ENCODE measurements at places on chromosomes 6 and 20.

GRCh38 chr20:18272451-18272850, 15.9 kb upstream of the ZNF133 start:
- no peak for DNase-seq

DNA sequence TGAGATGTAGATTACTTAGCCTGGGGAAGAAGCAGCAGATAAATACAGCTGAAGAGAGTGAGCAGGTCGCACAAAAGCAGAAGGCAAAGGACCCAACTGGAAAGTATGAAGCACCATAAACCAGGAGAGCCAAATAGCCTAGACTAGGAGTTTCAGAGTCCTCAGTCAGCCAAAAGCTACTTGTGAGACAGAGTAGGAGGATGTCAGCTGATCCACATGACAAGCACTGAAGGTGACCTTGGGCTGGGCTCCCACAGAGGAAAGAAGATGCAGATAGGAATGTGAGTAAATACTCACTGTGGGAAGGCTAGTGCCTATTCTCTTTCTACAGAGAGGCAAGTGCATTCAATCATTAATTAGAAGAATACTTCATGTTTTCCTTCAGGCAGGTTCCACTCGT, 274.0 kb upstream of the POU3F2 start:
- no peak for DNase-seq

DNA sequence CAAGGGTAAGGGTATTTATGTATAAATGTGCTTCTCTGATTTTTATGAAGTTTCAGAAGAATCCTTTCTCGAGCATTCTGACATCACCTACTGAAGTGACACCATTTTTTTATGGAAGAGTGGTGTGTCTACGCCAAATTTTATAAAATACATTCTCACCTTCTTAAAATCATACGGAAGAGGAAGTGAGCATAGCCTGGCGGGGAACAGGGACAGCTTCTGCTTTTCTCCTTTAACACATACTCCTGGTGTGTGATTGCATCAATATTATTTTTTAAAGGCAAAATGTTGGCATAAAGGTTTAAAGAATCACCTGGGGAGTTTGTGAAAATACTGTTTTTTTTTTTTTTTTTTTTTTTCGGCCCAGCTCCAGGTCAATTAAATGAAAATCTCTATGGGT, 733.6 kb upstream of the MAN1A1 start:
- DNase-seq: no peak

GRCh38 chr20:20286061-20286460, 81.8 kb upstream of the INSM1 start:
- no peak for DNase-seq

DNA sequence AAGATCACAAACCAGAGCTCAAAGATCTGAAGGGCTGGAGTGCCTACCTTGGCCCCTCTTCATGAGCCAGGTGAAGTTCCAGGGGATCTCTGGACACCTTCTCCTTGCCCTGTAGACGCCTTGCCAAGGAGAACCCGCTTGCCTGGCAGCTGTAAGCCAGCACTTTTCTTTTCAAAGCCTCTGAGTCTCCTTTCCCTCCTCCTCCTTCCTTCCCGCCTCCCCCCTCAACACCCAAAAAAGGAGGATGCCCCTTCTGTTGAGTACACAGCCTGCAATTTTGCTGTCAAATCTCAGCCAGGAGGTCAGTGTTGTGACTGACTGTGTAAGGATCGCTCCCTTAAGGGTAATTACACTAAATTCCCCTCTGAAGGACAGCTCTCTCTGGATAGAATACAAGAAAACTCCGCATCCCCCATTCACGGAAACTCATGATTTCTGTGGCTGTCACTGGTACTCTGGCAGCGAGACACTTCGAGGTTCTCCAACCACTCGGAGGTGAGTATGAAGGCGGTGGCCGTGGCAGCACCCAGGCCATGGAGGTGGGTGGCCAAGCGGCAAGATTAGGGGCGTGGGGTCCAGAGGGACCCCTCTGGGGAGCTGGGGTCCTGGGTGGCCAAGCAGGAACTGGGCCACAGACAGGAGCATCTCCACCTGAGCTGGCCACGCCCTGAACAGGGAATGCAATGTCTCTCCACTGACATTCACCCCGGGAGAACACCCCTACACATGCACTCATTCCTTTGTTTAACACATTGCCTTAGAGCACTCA, 23.2 kb upstream of the FOXP4 start:
- no peak for DNase-seq

DNA sequence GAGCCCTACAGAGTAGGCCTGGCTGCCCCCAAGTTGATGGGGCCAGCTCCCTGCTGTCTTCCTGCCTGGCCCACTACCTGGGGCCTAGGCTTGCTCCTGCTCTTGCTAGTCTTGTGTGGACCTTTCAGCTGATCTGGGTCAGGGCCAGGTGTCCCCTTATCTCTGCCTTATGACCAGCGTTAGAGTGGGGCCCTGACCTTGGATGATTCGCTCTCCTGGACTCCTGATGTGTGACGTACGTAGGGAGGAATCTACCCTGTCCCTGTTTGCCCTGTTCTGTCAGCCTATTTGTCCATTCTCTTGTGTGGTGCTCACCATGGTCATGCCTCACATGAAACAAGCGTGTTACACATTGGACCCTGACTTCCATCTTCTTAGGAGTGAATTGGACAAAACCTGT, 571.8 kb downstream of the QKI start:
- peak; percentile 1 for DNase-seq

DNA sequence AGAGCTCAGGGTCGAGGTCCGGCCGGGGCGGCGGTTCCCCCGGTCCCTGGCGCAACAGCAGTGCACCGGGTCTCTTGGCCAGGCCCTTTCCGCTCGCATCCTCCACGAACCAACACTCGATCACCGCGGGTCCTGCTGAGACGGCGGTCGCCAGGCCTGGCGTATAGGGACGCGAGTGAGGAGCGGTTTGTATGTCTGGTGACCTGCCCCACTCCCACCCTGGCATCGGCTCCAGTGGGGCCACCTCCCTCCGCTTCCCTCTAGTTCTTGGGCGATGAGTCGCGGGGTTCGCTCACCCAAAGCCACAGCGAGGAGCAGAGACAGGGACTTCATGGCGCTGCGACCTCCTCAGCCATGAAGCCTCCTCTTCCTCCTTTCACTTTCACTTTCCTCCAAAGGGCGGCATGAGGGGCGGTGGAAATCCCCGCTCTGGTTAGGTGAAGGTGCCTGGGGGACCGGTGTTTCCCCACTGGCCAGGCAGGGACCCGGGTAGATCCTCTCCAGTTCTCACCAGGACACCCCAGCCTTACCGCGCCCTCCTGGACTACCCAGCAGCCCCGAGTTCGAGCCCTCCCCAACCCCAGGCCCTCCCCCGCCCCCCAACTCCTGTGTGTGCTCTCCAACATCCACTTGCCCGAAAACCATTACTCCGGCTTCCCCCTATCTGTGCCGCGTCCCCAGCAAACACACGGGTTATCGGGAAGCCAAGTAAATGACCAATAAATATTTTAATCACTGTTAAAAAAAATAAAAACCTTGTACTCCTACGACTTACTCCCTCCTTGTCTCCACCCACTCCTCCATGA, at the start of gene TAPBP:
Gene TAPBP (minus strand): TSS at position 370 of the 806 bp plus-strand sequence. CDS start 37 bp downstream, at position 333.
- peak; percentile 59 for DNase-seq

- no peak for DNase-seq
Observed at GRCh38 chr6:11912420-11912819, 99.7 kb upstream of the HIVEP1 start.

DNA sequence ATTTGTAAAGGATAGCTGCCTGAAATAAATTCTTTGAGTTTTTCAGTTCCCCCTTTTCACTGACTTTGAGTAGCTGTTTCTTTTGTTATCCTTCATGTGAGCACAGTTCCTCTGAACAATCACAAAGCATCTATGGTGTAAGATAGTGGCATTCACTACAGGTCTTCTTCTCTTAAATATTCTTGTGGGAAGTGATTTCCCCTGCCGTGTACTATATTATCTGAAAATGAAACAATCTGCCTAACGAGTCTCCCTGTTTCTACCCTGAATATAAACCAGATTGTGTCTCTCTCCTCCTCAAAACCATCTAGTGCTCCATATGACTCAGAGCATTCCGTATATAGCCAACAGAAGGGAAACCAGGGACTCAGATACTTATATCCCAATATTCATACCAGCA, 380.1 kb upstream of the SOX4 start:
- DNase-seq: no peak

- peak; percentile 30 for DNase-seq
Observed at GRCh38 chr6:33620856-33621710, at the start of gene ITPR3. Gene ITPR3, plus strand, starts transcription at chr6:33621322. Its CDS starts 281 bp downstream, at chr6:33621603.

DNA sequence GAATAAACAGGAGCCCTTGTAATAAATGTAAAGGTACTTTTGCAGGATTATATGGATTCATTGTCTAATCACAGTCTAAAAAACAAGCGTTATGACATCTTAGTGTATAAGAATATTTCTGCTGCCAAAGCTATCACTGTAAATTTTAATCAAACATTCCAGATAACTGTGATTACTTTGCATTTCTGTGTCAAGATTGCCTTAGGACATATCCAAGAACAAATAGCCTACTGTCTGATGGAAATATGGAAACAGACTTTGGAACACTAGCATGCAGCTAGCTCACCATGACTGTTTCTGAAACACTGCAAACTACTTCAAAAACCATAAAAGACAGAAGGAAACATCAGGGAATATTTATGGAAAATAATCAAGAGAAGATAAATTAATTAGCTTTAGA, 248.7 kb upstream of the ASCC3 start:
- DNase-seq: no peak

GRCh38 chr6:6569096-6569810, 19.3 kb upstream of the LY86 start:
- no peak for DNase-seq

DNA sequence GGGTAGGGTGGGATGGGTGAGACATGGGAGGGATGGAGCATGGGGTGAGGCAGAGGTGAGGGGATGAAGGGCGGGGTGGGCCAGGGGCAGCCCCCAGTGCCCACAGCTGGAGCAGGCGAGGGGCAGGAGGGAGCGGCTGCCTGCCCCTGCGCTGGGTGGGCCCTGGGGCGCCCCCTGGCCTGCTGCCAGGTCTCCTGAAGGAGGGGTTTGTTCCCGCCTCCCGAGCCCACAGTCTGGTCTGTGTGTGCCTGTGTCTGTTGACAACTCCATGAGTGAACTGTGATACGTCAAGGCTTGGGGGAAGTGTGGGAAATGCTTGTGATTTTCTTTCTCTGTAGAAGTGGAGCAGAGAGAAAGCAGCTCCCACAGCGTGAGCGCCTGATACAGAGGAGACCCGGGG, 10.9 kb upstream of the MRGBP start:
- DNase-seq: no peak

DNA sequence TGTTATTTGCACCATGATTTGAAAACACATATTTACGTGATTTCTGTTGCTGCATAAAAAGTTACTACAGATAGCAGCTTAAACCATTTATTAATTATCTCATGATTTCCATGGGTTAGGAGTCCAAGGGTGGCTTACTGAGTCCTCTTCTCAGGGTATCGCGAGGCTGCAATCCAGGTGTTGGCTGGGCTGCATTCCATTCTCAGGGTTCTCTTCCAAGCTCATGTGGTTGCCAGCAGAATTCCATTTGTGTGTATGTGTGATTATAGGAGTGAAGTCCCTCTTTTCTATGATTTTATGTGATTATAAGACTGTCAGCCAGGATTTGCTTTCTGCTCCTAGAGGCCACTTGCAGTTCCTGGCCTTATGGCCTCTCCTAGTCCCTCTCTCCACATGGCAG, 135.1 kb downstream of the FAM83B start:
- no peak for DNase-seq

DNA sequence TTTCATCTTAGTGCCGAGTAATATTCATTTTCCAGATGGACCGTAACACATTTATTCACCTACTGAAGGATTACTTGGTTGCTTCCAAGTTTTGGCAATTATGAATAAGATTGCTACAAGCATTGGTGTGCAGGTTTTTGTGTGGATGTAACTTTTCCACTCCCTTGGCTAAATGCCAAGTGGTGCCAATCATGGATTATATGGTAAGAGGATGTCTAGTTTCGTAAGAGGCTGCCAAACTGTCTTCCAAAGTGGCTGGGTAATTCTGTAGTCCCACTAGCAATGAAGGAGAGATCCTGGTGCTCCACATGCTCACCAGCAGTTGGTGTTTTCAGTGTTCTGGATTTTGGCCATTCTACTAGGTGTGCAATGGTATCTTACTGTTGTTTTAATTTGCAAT, 117.1 kb downstream of the IRF4 start:
- DNase-seq: no peak

DNA sequence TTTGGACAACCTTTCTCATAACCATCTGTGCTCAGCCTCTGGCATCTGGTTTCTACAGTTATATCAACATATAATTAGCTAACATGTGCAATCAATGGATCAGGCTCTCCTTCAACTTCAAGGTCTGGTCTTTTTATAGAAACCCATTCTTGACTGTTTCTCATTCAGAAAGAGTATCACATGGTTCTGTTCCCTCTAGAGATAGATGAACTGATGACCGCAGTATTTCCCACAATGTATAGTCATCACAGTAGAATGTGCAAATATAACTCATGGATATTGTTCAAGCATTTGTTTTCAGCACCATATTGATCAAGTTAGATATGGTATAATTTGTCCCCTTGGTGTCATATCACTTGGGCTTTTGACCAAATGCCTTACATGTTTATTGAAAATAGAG, 656.2 kb downstream of the FRK start:
- DNase-seq: no peak

DNA sequence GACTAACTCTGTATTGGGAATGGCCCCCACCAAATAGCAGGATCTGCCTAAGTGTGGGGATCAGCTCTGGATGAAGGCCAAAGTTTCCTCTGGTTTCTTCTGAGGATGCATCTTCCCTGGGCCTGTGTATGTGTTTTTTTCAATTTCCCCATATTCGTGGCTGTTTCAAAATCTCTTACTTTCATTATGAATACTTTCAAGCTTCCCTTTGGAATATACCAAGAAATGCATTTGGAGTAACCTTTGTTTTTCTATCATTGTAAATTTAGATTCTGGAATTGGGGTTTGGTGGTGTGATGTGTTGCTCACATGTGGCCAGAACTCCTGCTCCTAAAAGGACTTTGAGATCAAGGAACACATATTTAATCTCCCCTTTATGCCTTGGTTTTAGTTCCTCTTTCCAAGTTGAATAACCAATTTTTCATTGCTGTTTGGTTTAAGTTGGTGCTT, 8.4 kb downstream of the ENTPD6 start:
- DNase-seq: no peak

DNA sequence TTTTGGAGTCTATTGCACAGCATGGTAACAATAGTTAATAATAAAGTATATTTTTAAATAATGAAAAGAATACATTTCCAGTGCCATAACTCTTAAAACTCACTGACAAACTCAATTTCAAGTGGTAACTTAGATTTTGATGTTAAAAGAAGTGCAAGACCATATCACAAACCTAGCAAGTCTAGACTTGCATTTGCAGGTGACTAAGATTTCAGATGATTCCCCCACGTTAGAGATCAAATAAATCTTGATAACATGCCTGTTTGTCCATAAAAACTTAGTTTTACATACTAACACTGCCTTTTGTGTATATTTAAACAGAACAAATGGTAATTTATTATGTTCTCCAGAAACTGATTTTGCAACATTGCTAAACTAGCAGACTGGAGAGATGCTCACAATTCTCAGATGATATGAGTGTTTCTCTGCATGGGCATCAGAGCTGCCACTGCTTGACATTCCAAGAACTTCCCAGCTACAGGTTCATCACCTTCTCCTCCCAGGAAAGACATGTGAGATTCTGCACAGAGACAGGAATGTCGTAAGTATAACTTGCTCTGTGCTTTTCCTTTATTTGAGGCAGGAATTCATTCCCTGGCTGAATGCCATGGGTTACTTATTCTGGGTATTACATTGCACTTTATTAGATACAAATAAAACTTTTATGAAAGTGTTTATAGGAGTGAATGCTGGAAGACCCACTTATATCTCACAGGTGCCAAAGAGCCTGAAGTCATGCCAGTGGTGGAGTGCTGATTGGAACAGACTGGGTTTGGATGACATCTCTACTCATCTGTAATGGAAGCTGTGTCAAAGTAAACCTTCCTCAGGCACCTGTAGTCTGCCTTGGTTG, 160.2 kb upstream of the FOXA2 start:
- no peak for DNase-seq
